ENCODE measurements at places on chromosomes 11 and 22.

DNA sequence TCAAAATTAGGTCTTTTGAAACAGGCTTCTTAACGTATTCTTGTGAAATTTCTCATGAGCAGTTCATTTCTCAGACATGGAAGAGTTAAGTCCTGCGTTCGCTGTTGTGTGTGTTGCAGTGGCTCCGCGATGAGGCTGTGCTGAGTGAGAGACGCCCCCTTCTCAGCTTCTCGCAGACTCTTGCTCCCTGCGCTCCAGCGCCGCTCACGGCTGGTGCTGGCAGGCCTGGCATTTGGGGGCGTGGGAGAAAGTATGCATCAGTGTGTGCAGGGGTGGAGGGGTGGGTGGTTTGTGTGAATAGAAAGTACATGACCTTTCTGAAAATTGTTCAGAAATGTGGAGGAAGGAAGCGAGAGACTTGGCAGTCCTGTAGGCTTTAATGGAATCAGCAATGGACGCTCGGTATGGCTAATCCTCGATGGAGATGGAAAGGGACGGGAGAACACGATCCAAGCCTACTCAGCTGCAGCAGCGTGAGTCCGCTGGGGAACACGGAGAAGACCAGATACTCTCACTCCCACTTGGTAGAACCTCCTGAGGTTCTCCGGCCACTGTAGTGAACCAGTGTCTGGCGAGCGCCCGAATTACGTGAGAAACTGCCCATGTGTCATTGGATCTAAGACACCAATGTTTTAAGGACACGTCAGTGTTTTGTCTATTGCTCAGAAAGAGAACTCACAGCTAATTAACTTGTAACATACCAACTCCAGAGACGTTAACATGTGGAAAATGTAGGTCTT is 5.9 kb downstream of the TAB1 start:
- no peak for DNase-seq

DNA sequence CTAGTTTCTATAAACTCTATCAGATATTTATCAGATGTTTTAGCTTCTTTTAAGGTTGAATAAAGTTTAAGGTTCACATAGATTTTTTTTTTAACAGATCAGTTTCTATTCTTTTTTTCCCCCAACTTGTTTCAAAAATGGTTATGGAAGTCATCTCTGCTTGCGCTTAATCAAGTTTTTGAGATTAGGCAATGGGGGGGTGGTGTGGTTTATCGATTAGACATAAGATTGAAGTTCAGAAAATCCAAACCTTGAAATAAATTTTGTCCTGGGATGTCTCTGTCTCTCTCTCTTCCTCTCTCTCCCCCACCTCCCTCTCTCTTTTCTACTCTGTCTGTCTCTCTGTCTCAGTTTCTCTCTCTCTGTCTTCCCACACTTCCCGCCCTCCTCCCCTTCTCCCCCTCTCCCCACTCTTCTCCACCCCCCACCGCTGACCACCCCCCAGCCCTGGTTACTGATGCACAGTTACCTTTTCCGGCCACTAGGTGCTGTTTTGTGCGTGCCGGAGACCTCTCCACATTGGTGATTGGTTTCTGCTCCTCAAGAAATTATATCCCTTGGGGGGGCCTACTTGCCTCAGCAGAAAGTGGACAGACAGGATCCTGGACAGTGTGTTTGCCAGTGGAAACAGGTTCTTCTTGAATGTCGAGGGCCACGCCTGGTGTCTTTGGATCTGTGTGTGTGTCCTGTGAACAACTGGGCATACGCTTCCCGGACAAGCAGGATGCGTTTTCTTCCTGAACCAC is 29.7 kb upstream of the ANO1 start:
- DNase-seq: no peak

DNA sequence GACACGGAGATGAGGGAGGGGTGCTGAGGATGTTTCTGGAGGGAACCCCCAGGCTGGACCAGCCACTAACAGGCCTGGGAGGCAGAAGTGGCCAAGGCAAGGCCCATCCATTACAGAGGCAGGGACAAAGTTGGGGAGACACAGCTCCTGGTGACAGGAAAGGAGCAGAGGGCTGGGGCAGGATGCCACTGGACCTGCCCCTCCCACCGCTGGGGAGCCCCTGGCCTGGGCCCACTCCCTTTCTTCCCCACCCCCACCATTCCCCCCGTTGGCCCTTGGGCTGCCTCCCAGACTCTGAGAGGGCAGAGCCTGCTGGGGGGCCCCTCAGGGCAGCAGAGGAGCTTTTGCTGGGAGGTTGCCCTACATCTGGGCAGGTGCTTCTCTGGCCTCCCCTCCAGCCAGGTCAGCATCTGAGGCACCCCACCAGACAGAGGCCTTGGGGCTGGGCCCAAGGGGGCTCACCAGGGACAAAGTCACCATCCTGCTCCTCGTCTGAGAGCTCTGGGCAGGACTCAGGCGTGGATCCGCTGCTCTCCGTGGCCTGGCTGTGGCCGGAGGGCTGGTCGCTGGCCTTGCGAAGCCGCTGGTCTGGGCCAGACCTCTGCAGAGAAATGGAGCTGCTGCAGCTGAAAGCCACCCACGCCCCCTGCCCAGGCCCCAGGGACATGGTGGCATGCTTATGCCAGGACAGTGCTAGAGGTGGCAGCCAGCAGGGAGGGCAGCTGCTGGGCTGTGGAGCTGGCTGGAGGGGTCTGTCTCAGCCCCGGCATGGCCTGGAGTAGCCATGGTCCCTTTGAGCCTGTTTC is 33.1 kb upstream of the CARS1 start:
- peak; percentile 3 for DNase-seq

GRCh38 chr11:121656328-121657090 is 203.7 kb upstream of the SORL1-AS1 start:
- peak; percentile 17 for DNase-seq

DNA sequence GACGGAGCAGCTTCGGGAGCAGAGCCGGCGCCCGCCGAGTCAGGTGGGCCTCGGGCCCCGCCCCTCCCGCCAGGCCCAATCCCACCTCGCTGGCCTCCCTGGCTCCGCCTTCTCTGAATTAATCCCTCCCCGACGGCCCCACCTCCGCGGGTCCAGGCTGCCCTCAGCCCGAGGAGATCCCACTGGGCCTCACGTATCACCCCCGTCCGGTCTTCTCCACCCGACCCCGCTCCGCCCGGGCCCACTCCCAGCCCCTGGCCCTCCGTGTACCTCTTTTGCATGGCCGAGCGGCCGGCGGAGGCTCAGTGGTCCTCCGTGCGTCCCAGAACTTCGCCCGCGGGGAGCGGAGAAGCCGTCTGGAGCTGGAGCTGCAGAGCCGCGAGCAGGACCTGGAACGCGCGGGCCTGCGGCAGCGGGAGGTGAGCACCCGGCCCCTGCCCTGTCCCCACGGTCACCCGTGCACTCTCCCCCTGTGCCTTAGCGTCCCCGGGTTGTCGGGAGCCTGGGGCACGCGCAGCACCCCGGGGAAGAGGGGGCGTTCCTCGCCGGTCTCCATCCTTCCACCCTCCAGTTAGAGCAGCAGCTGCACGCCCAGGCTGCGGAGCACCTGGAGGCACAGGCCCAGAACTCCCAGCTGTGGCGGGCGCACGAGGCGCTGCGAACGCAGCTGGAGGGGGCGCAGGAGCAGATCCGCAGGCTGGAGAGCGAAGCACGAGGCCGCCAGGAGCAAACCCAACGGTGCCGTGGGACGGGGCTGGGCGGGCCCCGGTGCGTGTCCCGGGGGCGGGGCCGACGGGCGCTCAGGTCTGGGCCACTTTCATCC is 2.2 kb upstream of the CD151 start:
- peak; percentile 83 for DNase-seq

GRCh38 chr22:37639070-37639760 is at the start of gene SH3BP1:
Gene SH3BP1 (plus strand): TSS chr22:37639669. CDS start chr22:37639788, 119 bp downstream.
- peak; percentile 79 for DNase-seq

DNA sequence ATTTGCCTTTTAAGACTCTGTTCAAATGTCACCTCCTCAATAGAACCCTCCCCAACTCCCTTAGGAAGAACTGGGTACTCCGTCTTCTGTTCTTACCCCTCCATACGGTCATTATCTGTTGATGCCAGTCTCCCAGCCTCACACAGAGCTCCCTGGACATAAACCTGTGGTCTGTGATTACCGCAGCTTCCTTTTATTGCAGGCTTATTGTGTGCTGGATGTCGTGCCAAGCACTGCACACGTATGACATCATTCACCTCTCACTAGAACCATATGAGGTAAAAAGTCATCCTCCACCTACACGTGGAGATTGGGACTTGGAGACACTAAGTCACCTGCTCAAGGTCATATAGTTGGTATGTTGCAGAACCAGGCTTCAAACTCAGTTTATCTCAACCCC is 15.3 kb downstream of the PTPN5 start:
- no peak for DNase-seq
